ENCODE measurements at places on chromosomes 6 and 20.

GRCh38 chr20:31652917-31653396, 15.2 kb downstream of the COX4I2 start:
- H3K27ac ChIP-seq: no peak overlapping the region
- no peak overlapping the region for H3K4me3 ChIP-seq
- no peaks in the 10 kb centered on the region for H3K4me1 ChIP-seq
- H3K27me3 ChIP-seq: no peaks in the 10 kb centered on the region
- no peak for DNase-seq
- H3K36me3 ChIP-seq: no peaks in the 10 kb centered on the region

DNA sequence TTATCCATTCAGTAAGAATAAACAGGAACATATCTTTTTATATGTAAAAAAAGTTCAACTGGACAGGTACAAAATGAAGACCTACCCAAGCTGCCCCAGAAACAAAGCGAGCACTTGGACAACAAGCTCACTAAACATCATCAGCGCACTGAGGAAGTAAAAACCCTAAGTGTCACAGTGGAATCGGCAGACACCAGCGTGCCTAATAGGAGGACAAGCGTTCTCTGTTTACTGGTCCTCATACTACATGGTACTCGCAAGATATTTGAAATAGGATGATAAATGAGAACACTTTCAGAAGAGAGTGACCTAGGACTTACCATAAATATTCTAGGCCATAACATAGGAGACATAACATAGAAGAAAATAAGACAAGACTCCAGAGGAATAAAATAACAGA, 18.2 kb downstream of the MAP7 start:
- H3K27ac ChIP-seq: no peak overlapping the region
- no peaks in the 10 kb centered on the region for H3K36me3 ChIP-seq
- H3K27me3 ChIP-seq: peaks cover 2% of the 10 kb centered on the region
- H3K4me1 ChIP-seq: no peaks in the 10 kb centered on the region
- H3K4me3 ChIP-seq: no peak overlapping the region

DNA sequence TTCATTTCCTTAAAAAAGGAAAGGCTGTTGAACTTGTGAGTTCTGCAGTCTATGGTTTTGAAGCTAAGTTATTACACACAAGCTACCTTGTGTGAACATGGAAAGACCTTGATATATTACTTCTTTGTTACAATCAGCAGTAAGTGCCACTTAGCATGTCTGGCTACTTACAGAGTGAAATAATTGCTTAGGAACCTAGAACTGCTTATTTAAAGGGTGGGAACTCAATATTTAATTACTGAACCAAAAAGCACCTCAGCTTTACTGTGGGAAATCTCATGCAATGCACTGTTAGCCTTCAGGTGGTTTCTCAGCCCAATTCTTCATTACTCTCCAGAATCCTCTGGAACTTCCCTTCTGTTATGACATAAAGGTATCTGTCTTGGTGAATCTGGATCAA, 17.9 kb downstream of the PERP start:
- H3K4me3 ChIP-seq: no peak overlapping the region
- H3K27ac ChIP-seq: no peak overlapping the region
- H3K27me3 ChIP-seq: peaks cover 7% of the 10 kb centered on the region
- DNase-seq: no peak
- no peaks in the 10 kb centered on the region for H3K4me1 ChIP-seq

GRCh38 chr6:158752613-158753012, 66.6 kb downstream of the EZR start:
- no peak for DNase-seq
- H3K27ac ChIP-seq: no peak overlapping the region
- H3K4me1 ChIP-seq: no peaks in the 10 kb centered on the region
- H3K36me3 ChIP-seq: peaks cover 5% of the 10 kb centered on the region
- no peak overlapping the region for H3K4me3 ChIP-seq

GRCh38 chr6:165762125-165762524, 99.1 kb upstream of the PDE10A start:
- H3K27ac ChIP-seq: no peak overlapping the region
- peaks cover 6% of the 10 kb centered on the region for H3K36me3 ChIP-seq
- peaks cover 12% of the 10 kb centered on the region for H3K27me3 ChIP-seq

DNA sequence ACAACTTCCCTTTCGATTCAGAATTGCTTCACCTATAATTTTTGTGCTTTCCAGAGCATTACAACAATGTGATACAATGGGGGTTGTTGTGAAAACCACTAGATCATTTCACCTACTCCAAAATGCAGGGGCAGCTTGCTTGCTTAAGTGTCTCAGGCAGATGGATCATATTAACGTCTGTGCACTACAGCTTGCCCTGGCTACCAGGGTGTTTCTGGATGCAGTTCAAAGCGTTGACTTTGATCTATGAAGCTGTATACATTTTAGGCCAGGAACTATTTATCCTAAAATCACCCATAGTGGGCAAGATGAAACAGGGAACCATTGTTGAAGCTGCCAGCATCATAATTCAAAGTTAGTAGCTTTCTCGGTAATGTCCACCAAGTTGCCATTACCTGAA, 339.5 kb upstream of the HSF2 start:
- no peak overlapping the region for H3K27ac ChIP-seq
- no peaks in the 10 kb centered on the region for H3K4me1 ChIP-seq
- H3K27me3 ChIP-seq: peaks cover 5% of the 10 kb centered on the region
- no peak for DNase-seq
- no peaks in the 10 kb centered on the region for H3K36me3 ChIP-seq

DNA sequence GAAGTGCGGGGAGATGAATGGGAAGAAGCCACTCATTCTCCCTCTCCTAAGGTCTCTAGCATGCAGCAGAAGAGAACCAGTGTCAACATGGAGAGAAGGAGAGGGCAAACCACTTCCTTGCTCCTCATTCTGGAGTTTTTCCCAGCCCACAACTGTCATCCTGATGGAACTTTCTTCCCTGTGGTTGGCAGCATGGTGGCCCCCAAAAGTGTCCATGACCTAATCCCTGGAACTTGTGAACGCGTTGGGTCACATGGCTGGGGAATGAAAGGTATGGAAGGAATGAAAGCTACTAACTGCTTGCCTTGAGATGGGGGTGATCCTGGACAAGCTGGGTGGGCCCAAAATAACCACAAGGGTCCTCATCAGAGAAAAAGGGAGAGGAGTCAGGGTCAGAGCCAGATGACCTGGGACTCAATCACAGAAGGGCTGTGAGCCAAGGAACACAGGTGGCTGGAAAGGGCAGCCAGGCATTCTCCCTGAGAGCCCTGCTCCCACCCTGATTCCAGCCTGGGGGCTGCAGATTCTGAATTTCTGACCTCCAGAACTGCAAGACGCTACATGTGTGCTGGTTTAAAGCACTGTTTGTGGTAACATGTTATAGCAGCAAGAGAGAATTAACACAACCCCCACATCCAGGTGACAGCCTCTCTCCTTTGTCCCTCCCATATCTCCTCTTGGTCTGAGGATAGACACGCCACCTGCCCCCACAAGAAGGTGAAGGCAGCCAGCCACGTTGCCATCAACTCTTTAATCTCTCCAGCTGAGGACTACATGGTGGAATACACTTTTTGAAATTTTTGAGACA, 63.2 kb downstream of the PYGB start:
- peaks cover 7% of the 10 kb centered on the region for H3K4me1 ChIP-seq
- peaks cover 6% of the 10 kb centered on the region for H3K36me3 ChIP-seq
- H3K4me3 ChIP-seq: peak overlapping the region; percentile 66
- DNase-seq: no peak

GRCh38 chr6:151352410-151353396, 38.7 kb downstream of the ZBTB2 start:
- DNase-seq: no peak
- no peak overlapping the region for H3K4me3 ChIP-seq
- no peak overlapping the region for H3K27ac ChIP-seq
- no peaks in the 10 kb centered on the region for H3K27me3 ChIP-seq

- no peak for DNase-seq
- peak overlapping the region; percentile 98 for H3K4me3 ChIP-seq
- no peaks in the 10 kb centered on the region for H3K27me3 ChIP-seq
- peaks cover 40% of the 10 kb centered on the region for H3K36me3 ChIP-seq
- H3K4me1 ChIP-seq: peaks cover 53% of the 10 kb centered on the region
These were observed 39.4 kb downstream of the HFE start for GRCh38 chr6:26126394-26127235.

GRCh38 chr20:16539280-16540021, 33.8 kb downstream of the KIF16B start:
- H3K27ac ChIP-seq: no peak overlapping the region
- H3K4me1 ChIP-seq: peaks cover 10% of the 10 kb centered on the region
- H3K4me3 ChIP-seq: no peak overlapping the region
- no peak for DNase-seq
- no peaks in the 10 kb centered on the region for H3K27me3 ChIP-seq
- no peaks in the 10 kb centered on the region for H3K36me3 ChIP-seq

- H3K27ac ChIP-seq: no peak overlapping the region
- no peaks in the 10 kb centered on the region for H3K36me3 ChIP-seq
- no peak overlapping the region for H3K4me3 ChIP-seq
- H3K27me3 ChIP-seq: no peaks in the 10 kb centered on the region
These were observed 37.3 kb downstream of the TFEB start for GRCh38 chr6:41697861-41698781.

DNA sequence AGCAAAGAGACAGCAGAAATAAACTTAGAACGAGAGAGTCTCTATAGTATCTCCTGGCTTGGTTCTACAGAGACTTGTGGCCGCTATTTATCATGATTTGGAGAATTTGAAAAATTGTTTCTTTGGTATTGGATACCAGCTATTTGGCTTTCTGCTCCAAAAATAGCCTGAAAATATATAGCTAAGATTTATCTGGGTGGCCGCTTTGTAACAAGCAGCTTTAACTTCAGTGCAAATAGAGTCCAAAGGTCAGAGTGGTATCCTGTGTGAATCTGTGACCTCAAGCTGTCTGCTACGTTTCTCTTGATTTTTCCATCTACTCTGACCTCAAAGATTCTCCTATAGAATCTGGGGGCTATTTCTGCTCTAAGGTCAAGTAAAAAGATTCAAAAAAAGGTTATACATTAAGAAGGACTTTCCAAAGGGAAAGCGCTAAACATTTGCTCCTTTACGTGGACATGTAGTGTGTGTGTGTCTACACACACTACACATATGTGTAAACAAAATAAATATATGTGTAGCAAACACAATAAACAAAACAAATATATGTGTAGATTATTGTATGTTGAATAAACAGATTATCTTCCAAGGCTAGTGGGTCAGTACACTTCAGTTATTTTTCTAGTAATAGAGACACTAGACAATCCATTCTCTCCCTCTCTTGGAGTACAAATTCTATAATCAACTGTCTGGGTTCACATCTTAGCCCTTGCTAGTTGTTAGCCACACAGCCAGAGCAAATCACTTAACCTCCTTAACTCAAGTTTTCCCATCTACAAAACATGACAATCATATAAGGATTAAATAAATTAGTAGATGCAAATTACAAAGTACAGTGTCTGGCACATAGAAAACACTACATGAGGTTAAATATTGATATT, 40.8 kb downstream of the CHD6 start:
- H3K36me3 ChIP-seq: no peaks in the 10 kb centered on the region
- no peak overlapping the region for H3K27ac ChIP-seq
- DNase-seq: no peak
- no peak overlapping the region for H3K4me3 ChIP-seq
- H3K4me1 ChIP-seq: peaks cover 86% of the 10 kb centered on the region

GRCh38 chr6:159234102-159234553, 64.9 kb downstream of the FNDC1 start:
- H3K27ac ChIP-seq: no peak overlapping the region
- peaks cover 10% of the 10 kb centered on the region for H3K4me1 ChIP-seq
- H3K36me3 ChIP-seq: no peaks in the 10 kb centered on the region

DNA sequence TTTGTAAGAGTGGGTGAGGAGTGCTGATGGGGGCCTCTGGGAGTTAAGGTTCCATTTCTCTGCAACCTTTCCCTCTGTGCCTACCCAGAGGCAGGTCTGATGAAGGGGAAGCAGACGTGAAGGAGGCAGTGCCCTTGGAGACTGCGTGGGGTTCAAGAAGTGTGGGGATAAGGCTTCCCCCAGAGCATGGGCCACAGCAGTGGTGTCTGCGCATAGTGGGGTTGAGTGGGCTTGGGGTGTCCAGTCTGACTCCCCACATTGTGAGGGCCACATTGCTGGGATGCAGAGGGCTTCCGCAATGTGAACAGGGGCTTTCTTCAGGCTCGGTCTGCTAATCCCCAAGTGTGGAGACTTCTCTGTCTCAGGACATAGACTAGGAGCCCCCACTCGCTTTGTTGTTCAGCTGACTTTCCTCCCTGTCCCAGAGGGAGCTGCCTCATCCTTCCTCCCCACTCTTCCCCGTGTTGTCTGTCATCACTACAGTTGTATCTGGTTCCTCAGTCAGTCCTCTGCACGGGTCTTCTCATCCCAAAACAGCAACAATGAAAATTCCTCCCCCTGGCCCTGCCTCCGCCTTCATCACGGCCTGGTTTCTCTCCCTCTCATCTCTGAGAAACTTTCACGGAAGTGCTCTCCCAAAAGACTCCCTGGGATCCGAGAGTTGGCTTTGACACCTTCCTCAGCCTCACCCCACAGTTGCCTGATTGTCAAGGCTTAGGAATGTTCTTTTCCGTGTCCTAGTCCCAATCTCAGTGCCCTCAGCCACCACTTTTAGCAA, 2.8 kb downstream of the EBF4 start:
- peaks cover 30% of the 10 kb centered on the region for H3K27me3 ChIP-seq
- DNase-seq: no peak
- H3K27ac ChIP-seq: peak overlapping the region; percentile 44
- peak overlapping the region; percentile 27 for H3K4me3 ChIP-seq

DNA sequence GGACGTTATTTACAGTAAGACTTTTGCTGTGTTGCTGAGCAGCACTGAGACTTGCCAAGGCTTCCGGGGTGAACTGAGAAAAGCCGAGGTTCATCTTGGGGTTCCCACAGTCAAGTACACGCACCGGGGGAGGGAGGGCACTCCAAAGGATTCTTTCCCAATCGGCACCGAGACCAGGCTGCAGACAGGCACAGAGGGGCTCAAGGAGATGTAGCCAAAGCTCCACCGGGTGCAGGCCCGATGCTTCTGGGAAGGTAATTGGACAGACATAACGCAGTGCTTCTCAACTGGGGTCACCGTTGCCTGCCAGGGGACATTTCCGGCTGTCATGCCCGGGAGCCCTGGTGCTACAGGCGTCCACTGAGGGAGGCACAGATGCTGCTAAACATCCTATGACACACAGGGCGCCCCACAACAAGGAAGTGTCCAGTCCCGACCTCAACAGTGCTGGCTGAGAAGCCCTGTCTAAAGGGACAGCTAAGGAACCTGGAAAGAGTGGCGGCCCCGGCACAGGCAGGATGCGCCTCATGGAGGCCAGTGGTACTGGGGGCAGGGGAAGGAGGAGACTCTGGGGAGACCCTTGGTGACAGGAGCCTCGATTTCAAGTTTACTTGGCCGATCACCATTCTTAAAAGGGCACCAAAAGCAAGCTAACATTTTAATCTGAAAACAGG, 92.9 kb downstream of the RAMACL start:
- DNase-seq: no peak
- H3K4me1 ChIP-seq: peaks cover 12% of the 10 kb centered on the region
- H3K27ac ChIP-seq: no peak overlapping the region
- no peaks in the 10 kb centered on the region for H3K27me3 ChIP-seq
- no peak overlapping the region for H3K4me3 ChIP-seq

- no peak overlapping the region for H3K27ac ChIP-seq
- DNase-seq: no peak
- peaks cover 36% of the 10 kb centered on the region for H3K27me3 ChIP-seq
- H3K4me3 ChIP-seq: no peak overlapping the region
- H3K4me1 ChIP-seq: peaks cover 5% of the 10 kb centered on the region
These were observed 1.4 kb upstream of the MUC21 start for GRCh38 chr6:30981942-30982772.

GRCh38 chr6:6893701-6894100, 214.1 kb upstream of the RREB1 start:
- no peak overlapping the region for H3K4me3 ChIP-seq
- no peak for DNase-seq
- H3K36me3 ChIP-seq: no peaks in the 10 kb centered on the region
- peaks cover 16% of the 10 kb centered on the region for H3K4me1 ChIP-seq

GRCh38 chr20:47775841-47776240, 9.4 kb downstream of the SULF2 start:
- H3K27me3 ChIP-seq: peaks cover 1% of the 10 kb centered on the region
- H3K4me1 ChIP-seq: peaks cover 4% of the 10 kb centered on the region

Measured in naive thymus-derived CD8-positive, alpha-beta T cell (primary cell).